Ascending aorta (tissue), 2 donors: ENCODE measurements at places on chromosomes 13 and 19.

DNA sequence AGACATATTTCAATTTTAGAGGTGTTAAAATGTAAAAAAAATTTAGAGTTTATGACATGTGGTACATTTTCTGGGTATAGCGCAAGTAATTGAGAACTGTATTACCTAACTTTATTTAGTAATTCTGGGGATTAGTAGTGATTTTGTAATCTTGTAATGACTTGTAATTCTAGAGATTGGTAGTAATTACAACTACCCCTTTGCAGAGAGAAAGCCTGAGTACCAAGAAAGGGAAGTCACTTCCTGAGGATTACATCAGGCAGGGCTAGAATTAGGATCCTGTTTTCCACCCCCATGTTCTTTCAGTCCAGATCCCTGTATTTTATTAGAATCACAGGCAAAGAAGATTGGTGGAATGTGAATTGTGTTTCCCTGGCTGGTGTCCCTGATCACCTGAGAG, 274.9 kb downstream of the KCNRG start:
- DNase-seq, result no peak

DNA sequence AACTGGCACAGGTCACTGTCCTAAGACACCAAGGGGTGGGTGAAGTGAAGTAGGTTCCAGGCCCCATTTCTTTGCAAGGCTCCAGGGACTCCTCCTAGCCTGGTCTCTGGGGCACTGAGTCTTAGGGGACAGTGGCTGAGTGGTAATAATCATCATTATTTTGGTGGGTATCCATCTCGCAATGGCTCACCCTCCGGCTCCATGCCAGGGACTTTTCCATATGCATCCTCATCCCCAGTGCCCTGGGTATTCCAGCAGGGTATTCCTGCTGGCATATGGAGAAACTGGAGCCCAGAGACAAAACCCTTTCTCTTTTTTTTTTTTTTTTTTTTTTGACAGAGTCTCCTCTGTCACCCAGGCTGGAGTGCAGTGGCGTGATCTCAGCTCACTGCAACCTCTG, 2.5 kb downstream of the PDE4A start:
- no peak for DNase-seq

DNA sequence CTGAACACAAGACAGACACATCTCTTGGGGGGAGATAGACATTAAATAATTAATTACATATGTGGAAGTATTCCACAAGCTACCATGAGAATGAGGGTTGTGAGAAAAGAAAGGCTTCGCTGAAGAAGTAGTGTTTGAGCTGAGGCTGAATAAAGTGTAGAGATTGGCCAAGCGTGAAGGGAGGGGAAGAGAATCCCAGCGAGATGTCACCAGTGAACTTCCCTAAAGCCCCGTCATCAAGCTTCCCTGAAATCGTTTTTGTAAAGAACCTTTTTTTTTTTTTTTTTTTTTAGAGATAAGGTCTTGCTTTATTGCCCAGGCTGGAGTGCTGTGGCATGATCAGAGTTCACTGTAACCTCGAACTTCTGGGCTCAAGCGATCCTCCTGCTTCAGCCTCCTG, 235.2 kb downstream of the KCNRG start:
- no peak for DNase-seq

GRCh38 chr19:32748497-32748896, 28.9 kb downstream of the TDRD12 start:
- DNase-seq, result no peak

DNA sequence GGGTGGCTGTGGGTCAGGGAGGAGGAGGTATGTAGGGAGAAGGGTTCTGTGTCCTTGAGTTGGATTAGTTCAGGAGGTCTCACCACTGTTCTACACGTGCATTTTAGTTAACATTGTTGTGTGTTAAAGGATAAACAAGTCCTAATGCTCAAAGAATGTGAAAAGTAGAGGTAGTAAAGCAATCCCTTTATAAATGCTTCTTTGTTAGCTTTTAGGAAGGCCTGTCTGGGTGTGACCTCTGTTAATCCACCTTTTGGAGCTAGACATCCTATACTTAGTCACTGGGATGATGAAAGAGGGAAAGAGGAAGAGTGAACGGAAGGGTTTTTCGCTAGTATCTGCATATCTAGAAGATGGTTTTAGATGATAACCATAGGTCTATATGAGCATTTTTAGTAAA, 42.2 kb upstream of the FLT1 start:
- no peak for DNase-seq

- no peak for DNase-seq
Observed at GRCh38 chr19:29013325-29013724, 199.6 kb downstream of the UQCRFS1 start.

DNA sequence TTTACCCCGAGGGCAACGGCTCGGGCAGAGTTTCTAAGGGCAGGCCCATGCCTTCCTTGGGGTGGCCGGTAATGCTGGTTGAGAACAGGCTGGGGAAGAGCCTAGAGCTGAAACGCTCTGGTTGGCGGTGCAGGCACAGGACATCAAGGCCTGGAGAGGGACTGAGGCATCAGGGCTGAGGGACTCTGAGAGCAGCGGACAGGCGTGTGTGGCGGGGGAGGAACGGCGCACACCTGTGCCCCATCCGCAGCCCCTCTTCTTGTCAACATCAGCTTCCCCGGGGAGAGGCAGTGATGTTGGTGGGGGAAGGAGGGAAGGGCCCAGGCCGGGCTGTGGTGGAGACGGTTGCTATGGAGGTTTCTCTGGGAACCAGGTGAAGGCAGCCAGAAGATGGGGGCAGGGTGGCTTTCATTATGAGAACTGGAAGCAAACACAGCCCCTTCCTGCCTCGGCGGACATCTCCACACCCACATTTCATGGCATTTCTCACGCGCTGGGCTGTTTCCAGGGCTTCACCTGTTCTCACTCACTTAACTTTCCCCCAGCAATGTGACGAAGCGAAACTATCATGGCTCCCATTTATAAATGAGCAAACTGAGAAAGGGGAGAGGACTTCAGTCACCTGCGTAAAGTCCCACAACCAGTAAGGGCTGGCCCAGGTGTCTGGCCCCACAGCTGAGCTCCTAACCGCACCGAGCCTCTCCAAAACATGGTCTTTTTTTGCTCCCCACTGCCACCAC, 8.2 kb upstream of the ATF5 start:
- no peak for DNase-seq

DNA sequence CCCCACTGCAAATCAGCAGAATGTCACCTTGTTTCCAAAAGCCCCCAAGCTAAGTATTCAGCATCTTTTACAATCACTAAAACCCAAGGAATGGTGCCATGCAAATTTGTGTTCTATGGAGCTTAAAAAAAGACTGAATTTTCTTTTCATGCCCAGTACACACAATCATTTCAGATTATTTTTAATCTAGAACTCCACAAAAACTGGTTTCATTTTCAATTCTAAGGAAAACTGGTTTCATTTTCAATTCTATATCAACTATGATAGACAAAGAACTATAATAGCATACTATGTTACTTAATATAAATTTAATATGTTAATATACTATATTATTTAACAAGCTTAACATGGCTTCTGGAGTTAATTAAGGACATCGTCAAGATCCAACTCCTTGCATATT, 88.4 kb upstream of the DOCK9 start:
- no peak for DNase-seq

- no peak for DNase-seq
Observed at GRCh38 chr13:32036126-32036695, 4.6 kb downstream of the FRY start.

DNA sequence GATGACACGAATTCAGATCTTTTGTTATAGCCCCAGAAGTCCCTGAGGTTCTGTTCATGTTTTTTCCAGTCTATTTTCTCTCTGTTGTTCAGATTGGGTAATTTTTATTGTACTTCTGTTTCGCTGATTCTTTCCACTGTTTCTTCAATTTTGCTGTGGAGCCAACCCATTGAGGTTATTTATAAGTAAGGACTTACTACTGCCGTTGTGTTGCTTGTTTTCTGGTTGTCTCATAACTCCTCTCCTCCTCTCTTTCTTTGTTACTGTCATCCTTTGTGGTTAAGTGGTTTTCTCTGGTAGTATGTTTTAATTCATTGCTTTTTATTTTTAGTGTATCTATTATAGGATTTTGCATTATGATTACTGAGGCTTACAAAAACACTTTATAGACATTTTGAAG, 48.7 kb upstream of the GAS6 start:
- no peak for DNase-seq

DNA sequence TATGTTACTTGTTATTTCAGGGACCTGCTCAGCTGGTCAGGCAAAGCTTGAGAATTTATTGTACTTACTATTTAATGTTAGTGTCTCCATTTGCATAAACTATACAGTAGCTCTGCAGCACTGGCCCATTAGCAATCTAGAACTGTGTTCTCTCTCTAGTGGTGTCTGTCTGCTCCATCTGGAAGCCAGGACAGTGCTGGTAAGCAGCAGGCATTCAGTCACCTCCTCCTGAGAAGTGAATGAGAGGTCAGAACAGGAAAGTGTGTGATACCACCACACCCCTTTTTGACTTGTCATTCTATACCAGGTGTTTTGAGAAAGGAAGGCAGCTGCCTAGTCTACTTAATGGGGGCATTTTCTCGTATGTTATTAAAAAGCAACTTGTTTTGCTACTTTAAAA, 3.9 kb downstream of the COG3 start:
- DNase-seq, result no peak
